ENCODE measurements at places on chromosomes 12 and 14. TPM values are rescaled to one million over a fixed set of nuclear protein-coding genes. Genes with fewer than 3 reads are reported as not detected.

GRCh38 chr14:93742761-93743160, 45.5 kb downstream of the PRIMA1 start:
- DNase-seq: no peak

The ADCY4 gene
- 4.6 TPM for total RNA-seq

- no peak for DNase-seq
These were observed 201.9 kb downstream of the DAD1 start for GRCh38 chr14:22386924-22387775.

DNA sequence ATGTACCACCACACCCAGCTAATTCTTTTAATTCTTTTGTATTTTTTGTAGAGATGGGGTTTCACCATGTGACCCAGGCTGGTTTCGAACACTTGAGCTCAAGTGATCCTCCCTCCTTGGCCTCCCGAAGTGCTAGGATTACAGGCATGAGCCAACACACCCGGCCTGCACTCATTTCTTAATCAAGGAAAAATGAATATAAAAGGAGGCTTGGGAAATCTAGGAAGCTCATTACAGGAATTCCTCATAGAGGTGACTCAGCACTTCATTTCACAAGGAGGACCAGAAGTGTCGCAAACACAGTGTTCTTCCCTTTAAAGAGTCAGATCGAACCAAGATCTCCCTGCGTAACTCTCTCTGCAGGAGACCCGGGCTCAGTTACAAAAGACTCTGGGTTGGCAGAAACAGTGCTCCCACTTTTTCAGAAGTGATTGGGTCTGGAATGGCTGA, 30.3 kb downstream of the NFKBIA start:
- DNase-seq: no peak

The DTD2 gene
- total RNA-seq: 13.5 TPM

- DNase-seq: no peak
These were observed 1973.0 kb upstream of the FLRT2 start for GRCh38 chr14:83556746-83557453.

DNA sequence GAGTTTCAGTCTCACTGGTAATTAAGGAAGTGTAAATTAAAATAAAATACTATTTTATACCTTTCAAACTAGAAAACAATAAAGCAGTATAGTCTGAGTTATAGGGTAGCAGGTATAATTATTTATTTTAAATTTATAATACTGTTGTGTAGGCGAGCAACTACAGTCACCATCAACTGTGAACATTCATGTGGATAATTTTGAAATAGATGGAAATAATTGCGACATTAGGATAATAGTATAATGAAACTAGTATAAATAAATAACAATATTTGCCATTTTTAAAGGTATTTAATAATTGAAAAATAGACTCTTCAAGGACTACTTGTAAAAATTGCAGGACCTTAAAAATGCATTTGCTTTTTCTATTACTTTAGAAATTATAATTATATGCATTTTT, 3.8 kb upstream of the DYRK4 start:
- DNase-seq: no peak

DNA sequence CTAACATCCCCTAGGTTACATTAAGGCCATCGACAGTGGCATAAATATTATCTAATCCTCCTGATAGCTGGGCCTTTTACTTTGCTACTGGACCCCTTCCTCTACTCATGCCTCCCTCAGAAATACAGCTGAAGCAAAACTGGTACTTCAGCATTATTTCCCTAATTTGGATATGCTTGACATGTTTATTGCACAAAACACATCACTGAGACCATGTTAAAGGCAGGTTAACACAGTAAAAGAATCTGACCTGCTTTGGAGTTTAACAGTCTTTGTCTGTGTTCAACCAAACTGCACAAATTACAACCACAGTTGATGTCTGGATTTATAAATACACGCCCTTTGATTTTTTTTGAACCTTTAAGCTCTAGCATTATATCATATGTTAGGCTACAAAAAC, 156.6 kb downstream of the FOXA1 start:
- no peak for DNase-seq

- DNase-seq: no peak
These were observed 85.9 kb downstream of the TBX3 start for GRCh38 chr12:114598111-114598510.

The SMCO2 gene
- 0.55 TPM for total RNA-seq

The RPL10L gene
- total RNA-seq: not detected

The CMKLR1 gene
- not detected for total RNA-seq

GRCh38 chr12:85627584-85627983, 208.6 kb downstream of the RASSF9 start:
- no peak for DNase-seq

DNA sequence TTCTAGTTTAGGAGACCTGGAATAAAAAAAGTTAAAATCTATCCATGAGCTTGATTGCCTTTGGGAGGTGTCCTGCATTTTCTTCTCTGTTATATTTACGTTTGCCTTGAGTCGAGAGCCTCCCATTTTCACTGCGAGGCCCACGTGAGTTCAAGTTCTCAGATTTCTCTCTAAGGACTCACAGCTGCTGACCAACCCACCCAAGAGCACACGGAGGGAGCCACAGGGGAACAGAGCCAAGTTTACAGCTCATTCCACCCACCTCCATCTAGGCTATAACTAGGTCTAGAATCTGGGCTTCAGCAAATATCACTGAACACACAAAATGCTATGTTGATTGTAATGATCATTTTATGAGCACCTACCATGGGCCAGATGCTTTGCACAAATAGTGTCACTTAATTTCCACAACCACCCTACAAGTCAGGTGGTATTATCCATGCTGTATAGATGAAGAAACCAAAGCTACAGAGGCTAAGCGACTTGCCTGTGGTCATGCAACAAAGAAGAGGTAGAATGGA, 16.7 kb downstream of the ALDH1L2 start:
- no peak for DNase-seq

The USP44 gene
- total RNA-seq: 8.4 TPM

The ARMH4 gene
- not detected for total RNA-seq

The TEX22 gene
- total RNA-seq: 1.8 TPM

GRCh38 chr12:106815741-106816140, 41.3 kb downstream of the RIC8B start:
- DNase-seq: no peak

DNA sequence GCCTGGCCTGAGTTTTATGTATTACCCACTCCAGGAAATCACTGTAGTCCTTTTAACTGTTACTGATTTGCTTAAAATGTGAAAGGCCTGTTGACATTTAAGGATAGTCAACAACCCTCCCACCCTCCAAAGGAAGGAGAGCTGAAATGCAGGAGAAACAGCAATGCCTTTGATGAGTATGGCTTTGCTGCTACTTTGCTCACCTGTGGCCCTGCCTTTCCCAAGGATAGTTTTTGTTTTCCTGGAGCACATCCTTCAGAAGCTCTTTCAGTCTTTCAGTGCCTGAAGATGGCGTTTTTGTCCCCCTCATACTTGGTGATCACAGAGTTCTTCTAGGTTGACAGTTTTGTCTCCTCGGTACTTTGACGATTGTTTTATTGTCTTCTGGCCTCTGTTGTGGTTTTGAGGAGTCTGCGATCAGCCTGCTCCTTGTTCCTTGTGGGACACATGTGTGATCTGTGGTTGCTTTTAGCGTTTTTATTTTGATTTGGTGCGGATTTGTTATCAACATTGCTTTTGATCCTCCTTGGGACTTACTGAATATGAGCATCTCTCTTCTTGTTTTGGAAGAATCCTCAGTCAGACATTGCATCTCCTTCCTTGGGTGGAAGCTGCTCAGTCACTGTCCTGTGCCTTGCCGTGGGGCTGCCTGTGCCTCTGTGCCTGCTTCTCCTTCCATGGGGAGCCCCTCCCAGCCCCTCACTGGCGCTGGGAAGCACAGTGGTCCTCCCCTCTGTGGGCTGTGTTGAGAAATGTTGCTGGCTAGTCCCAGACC, 17.2 kb downstream of the PACS2 start:
- no peak for DNase-seq

GRCh38 chr12:13372386-13372785, 175.9 kb downstream of the EMP1 start:
- DNase-seq: no peak

The KRT78 gene
- not detected for total RNA-seq

DNA sequence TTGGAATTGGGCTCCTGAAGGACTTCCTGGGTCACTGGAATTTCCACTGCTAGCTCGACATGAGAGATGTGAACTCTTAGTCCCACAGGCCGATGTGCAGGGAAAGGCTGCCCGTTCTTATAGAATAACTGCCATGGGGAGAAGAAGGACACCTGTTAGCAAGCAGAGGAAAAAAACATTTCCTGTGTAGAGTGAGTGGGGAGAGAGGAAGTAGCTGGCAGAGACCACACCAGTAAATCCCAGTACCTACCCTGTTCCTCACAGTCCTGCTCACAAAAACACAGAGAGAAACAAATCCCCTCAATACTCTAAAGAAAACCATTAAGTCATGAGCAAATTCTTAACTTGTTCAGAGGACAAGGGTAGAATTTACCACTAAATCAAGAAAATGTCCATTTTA, 29.5 kb downstream of the AREL1 start:
- DNase-seq: no peak

GRCh38 chr14:64478634-64479250, 13.4 kb downstream of the AKAP5 start:
- DNase-seq: no peak
